ENCODE measurements at places on chromosomes 7 and 10.

DNA sequence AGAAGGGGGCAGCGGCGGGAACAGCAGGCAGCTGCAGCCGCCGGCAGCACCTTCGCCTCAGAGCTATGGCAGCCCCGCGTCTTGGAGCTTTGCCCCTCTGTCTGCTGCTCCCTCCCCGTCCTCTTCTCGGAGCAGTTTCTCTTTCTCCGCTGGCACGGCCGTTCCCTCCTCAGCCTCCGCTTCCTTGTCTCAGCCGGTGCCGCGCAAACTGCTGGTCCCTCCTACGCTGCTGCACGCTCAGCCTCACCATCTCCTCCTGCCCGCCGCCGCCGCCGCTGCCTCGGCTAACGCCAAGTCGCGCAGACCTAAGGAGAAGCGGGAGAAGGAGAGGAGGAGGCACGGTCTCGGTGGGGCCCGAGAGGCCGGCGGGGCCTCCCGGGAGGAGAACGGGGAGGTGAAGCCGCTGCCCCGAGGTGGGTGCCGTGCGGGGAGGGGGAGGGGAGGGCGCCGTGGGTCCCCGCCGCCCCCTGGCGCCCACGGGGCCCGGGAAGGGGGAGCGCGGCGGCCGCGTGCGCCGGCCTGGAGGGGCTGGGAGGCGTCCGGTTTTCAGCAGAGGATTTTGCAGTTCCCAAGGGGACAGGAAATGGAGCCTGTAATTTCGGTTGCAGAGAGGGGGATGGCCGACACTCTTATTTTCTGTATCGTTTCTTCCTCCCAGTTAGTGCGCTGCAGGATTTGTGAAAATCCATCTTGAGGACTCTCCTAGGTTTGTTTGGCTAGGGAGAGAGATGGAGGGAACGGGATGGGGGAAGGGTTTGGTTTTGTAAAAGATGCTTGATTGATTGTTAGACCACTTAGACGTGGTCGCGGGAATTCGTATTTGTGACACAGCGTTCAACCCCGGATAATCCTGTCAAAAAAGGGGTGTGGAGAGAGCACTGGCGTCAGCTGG is 630 bp downstream of the RSBN1L start:
- peak; percentile 69 for DNase-seq

- DNase-seq, result no peak
Observed at GRCh38 chr7:156100086-156100485, 287.8 kb upstream of the SHH start.

GRCh38 chr7:84633-85020 is 107.7 kb upstream of the FAM20C start:
- no peak for DNase-seq

GRCh38 chr10:13993169-13993568 is 337.6 kb downstream of the FRMD4A start:
- DNase-seq, result peak; percentile 72

- DNase-seq, result no peak
Observed at GRCh38 chr10:64484811-64485330, 963.7 kb downstream of the REEP3 start.

DNA sequence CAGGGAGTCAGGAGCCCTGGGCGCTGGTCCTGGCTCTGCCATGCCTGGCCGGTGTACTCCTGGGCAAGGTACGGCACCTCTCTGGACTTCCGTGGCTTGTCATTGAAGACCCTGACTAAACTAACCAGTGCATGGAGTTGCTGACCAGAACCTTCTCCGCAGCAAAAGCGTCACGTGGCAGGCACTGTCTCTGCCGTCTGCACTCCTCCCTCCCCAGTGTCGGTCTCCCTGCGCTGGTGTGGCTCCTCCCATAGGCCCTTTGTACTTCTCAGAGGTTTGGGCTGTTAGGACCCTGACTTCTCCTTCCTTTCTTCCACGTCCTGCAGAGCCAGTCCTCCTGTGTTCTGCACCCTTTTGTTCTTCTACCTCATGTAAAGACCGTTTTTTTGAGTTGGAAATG is 100.6 kb upstream of the CREB5 start:
- no peak for DNase-seq

DNA sequence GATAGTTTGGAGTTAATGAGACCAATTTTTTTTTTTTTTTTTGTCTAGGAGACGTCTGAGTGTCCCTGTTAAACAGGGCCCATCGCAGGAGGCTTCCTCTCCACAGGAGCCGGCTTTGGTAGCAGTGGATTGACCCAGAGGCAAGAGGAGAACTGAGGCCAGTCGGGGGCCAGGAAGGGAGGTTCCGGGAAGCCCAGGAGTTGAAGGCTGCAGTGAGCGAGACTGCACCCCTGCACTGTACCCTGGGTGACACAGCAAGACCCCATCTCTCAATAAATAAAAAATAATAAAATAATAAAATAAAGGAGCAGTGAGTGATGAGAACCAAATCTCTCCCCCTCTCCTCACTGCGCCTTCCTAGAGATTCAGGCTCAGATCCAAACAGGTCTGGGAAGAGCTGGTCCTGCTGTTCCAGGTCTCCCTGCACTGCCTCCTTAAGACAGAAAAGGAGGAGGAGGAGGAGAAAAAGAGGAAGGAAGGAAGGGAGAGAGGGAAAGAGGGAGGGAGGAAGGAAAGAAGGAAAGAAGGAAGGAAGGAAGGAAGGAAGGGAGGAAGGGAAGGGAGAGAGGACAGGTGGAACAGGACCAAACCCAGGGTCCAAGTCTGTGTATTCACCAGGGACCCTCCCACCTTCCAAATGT is 3.5 kb downstream of the MNX1 start:
- no peak for DNase-seq

DNA sequence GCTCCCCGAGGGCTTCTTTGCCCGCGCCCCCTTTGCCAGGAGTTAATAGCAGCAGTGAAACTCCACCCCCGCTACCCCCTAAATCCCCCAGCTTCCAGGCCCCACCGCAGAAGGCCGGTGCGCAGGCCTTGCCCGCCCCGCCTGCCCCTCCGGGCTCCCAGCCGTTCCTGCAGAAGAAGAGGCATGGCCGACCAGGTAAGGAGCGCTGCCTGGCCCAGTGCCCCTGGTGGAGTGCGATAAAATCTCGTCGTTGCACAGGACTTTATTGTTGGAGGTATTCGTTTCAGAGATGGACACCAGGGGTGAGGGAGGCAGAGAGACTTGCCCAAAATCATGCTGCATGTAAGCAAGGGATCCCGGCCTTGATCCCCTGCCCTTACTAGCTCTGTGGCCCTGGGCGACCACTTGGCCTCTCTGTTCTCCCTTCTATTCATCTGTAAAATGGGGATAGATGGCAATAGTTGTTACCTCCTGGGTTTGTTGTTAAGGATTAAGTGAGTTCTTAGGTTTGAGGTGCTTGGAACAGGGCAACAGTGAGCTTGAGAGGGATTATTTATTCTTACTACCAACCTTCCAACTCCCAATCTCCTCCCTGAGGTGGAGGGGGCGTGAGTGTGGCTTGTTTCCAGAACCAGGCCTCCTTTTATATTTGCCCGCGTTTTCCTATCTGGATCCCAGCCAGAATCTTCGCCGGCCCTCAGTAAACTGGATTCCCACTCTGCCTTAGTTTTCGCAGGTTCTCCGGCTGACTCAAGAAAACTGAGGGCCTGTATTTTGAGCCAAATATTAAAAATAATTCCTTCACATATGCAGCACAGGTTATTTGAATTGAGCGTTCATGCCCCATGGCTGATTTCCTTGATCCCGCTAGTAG is 78.3 kb downstream of the WIPF3 start:
- no peak for DNase-seq

GRCh38 chr10:34748767-34749166 is 66.3 kb downstream of the PARD3 start:
- DNase-seq, result no peak

GRCh38 chr7:148337246-148337965 is 253.2 kb upstream of the C7orf33 start:
- DNase-seq, result no peak

DNA sequence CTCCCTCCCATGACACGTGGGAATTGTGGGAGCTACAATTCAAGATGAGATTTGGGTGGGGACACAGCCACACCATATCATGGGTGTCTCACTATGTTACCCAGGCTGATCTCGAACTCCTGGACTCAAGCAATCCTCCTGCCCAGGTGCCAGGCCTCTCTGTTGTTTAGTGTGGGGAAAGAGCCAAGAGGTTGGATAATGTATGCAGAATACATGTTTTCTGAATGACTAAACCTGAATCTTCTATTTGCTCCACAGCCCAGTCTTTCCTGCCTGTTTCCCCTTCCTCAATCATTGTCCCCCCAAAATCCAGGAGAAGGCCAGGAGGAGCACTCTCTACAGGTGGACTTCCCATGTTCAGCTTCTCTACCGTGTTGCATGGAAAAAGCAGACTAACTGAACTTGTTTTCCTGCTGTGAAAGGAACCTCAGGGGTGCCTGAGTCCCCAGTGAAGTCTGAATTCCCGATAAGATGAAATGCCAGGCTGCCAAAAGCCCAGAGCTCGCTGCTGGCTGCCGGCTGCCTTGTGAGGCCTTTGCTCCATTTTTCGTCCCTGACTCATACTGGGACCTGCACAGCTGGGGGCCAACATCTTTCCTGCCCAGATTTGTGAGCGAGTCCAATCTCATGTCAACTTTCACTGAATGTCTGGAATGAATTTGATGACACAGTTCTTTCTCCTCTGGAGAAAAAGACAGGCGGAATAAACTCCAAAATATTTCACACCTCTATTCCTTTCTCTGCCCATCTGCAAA is 588.0 kb downstream of the CALN1 start:
- no peak for DNase-seq

GRCh38 chr7:130953196-130953595 is 219.2 kb upstream of the KLF14 start:
- DNase-seq, result no peak

DNA sequence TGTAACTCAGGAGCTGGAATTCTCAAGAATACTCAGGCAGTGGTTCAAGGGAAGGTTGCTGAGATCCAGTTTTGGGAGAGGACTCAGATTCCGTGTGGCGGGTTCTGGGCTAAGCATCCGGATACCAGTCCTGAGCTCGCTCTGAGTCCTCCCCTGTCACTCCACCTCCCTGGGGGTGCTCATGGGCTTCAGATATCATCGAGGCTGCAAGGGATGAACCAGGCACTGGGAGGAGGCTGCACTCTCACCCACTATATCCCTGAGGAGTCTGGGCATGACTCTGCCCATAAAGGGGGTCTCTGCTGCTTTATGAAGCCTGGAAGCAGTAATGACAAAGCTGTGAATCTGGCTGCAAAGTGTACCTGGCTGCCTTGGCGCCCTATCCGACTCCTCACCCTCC is 188.5 kb downstream of the TNS3 start:
- DNase-seq, result no peak

DNA sequence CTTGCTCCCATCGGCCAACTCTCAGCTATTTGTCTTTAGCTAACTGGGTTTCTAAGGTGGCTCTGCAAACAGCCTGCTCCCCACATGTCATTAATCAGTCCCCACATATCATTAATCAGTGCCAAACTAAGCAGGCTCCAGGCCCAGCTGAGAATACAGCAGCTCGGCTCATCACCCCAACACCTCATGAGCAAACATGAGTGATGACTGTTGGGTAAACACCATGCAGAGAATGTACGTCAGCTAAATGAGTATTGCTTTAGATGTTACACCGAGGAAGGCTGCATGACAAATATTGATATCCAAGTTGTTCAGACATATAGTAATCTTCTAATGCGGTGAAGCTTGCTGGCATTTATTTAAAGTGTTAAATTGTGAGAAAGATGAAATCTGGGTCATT is 187.5 kb upstream of the AOAH start:
- DNase-seq, result no peak

DNA sequence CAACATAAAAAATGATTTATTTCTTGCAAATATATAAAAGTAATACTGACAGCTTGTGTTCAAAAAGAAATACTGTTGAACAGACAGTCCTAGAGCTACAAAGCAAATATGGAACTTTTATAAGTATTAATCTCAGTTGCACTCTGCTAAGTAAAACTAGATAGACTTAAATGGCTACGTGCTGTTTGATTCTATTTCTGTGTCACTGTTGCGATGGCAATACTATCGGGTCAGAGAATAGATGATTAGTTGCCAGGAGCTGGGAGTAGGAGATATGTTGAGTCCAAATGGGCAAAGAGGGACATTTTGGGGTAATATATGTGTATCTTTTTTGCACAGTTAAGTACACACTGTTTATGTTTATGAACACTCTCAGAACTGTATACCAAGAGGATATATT is 41.1 kb upstream of the VWDE start:
- DNase-seq, result no peak

DNA sequence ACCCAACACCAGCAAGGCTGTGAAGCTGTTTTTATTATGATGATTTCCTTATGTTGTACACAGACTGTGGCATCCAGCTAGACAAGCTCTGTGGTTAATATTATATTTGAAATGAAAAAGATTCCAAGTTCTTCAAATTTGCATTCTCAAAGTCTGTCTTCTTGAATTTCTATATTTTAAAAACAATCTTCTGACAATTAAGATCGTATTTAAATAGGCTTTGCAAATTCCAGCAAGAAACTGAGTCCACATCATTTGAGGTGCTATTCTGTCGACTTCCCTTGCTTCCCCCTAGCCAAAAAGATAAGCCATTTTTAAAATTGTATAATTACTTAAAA is 73.1 kb upstream of the TOMM7 start:
- no peak for DNase-seq

DNA sequence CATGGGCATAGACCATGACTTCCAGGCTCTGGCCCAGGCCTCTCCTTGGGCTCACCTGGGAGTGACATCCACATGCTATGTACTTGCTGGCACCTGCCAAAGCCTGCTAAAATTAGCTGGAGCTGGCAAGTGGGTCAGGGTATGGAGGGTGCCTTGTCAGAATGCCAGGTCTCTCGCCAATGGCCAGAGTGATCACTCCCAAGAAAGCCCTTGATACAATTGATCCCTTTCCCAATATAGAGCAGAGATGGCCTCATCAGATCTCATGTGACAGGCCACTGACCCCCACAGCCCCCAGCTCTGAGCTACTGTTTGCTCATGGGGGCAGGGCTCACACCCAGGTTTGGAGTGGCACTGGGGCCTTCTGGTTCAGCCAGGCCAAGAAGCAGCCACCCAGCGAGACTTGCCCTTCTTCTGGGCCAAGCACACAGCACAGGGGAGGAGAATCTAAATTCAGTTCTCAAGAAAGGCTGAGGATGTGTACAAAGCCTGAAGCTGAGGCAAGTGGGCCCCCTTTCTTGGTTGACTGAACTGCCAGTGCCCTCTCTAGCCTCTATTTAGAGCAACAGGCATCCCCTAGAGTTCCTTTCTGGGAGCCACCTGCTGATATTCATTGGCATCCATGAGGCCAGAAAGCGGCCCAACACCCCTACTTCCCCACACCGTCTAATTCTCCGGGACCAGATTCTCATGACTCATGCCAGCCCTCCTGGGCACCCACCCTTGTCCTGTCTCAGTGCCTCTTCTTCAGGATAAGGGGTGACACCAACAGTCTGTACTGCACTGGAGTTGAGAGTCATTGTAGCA is 18.9 kb upstream of the MYL7 start:
- DNase-seq, result no peak

GRCh38 chr7:158646766-158647474 is 57.7 kb downstream of the NCAPG2 start:
- no peak for DNase-seq

GRCh38 chr7:120725376-120726039 is 132.4 kb downstream of the TSPAN12 start:
- peak; percentile 59 for DNase-seq

- DNase-seq, result no peak
Observed at GRCh38 chr7:37481722-37482288, 33.1 kb upstream of the ELMO1 start.

- DNase-seq, result no peak
Observed at GRCh38 chr10:106038246-106038645, 1126.3 kb downstream of the SORCS1 start.

Data from myocyte (in vitro differentiated cells).